ENCODE measurements at places on chromosomes 2 and 18. TPM values are rescaled to one million over a fixed set of nuclear protein-coding genes. Genes with fewer than 3 reads are reported as not detected.

The FBLN7 gene
- 2.4 TPM for total RNA-seq

The TDRD15 gene
- not detected for total RNA-seq

The LDLRAD4 gene
- 15.9 TPM for total RNA-seq

The ELP2 gene
- 51.5 TPM for total RNA-seq

The PDE11A gene
- total RNA-seq, result 0.09 TPM

Measured in dermis blood vessel endothelial cell (primary cell).